ENCODE measurements at places on chromosomes 1 and 21.

GRCh38 chr1:159510229-159510541 is 25.6 kb downstream of the OR10J5 start:
- DNase-seq = no peak

GRCh38 chr1:92502247-92502646 is 15.5 kb upstream of the GFI1 start:
- no peak for DNase-seq

GRCh38 chr1:78715181-78715661 is 65.6 kb downstream of the IFI44 start:
- DNase-seq = no peak

GRCh38 chr1:193406901-193407300 is 220.5 kb upstream of the B3GALT2 start:
- DNase-seq = no peak

GRCh38 chr1:67690411-67690810 is 5.4 kb downstream of the GADD45A start:
- no peak for DNase-seq

DNA sequence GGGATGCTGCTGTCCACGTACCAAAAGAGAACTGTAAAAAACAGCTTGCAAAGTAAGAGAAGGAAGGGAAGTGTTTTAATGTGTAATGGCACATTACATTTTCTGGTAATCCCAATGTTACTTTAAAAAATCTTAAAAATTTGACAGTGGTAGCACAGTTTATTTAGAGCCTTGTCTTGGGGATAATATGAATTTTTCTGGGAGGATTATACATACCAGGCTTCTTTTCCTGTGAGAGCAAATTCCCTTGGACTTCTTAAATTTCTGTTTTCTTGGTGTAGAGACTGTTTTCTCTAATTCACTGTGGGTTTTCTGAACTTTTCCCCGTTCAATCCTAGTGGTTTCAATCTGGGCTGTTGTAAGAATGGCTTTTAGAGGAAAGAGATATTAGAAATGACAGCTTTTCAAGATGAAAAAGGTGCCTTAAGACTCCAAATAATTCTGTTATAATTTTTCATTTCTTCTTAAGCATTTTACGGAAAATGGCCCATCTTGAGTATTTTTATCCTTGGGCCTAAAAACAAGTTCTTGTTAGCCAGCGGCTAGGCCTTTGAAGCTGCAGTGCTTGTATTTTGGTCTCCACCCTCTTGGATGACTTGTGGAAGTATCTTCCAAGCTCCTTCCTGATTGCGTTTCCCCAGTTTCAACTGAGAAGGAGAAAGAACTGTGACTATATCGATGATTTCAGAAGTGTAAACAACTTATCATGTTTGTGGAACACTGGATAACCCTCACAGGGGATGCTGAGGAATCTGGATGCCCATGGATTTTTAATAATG is 70.0 kb downstream of the LEPR start:
- DNase-seq = no peak

DNA sequence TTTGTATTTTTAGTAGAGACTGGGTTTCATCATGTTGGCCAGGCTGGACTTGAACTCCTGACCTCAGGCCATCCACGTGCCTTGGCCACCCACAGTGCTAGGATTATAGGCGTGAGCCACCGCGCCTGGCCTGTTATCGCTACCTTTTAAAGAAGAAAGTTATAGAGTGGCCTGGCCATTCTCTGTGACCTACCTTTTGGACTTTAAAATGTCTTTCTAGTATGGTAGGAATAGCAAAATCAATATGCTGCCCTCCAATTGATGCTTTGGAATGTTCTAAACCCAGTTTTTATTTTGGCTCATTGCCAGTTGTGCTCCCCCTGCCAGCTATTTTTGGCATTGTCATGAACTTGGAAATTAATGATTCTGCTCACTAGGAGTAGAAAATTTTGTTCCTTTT is 19.9 kb downstream of the HIPK1 start:
- no peak for DNase-seq

- no peak for DNase-seq
Observed at GRCh38 chr1:86778569-86779239, 74.3 kb downstream of the SH3GLB1 start.

GRCh38 chr1:243499711-243500110 is 243.9 kb downstream of the SDCCAG8 start:
- no peak for DNase-seq

DNA sequence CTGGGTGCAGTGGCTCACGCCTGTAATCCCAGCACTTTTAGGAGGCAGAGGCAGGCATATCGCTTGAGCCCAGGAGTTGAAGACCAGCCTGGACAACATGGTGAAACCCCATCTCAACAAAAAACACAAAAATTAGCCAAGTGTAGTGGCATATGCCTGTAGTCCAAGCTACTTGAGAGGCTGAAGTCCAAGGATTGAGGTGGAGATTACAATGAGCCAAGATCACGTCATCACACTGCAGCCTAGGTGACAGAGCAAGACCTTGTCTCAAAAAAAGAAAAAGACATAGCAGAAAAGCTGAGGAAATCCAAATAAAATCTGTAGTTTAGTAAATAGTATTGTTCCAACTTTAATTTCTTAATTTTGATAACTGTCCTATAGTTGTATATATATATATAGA is 11.5 kb upstream of the ASH1L start:
- no peak for DNase-seq

- DNase-seq = no peak
Observed at GRCh38 chr1:14946011-14946359, 207.6 kb upstream of the TMEM51 start.

DNA sequence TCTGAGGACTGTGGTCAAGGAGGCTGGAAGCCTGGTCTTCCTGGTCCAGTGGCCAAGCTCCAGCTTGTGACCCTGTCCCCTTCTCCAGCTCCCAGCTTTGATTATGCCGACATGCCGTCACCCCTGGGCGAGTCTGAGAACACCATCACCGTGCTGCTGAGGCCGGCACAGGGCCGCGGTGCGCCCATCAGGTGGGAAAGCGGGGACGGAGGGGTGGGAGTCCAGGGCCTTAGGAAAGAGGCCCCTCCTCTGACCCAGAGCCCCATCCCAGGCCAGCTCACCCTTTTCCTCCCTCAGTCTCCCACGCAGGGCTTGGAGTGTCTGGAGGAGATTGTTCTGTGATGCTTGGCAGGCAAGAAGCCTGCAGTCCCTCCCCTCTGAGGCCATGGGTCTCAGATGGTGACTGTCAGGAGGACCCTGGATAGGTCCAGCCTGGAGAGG is 43.6 kb downstream of the PTPRU start:
- no peak for DNase-seq

DNA sequence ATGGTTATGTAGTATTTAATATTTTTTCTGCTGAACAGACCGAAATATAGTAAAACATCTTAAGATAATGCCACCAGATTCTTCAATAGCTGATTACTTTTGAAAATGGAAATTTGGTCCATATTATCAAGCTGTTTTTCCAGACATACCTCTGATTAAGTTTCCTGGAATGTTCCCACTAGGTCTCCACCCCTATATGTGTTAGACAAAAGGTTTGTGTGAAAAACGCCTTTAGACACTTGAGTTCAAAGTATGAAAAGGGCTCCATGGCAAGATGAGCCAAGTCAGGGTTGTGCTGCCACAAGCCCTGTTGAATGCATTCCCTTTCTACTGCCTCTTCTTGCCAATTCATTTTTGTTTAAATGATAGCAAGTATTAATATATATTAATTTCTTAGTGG is 52.7 kb downstream of the ZBTB17 start:
- no peak for DNase-seq

DNA sequence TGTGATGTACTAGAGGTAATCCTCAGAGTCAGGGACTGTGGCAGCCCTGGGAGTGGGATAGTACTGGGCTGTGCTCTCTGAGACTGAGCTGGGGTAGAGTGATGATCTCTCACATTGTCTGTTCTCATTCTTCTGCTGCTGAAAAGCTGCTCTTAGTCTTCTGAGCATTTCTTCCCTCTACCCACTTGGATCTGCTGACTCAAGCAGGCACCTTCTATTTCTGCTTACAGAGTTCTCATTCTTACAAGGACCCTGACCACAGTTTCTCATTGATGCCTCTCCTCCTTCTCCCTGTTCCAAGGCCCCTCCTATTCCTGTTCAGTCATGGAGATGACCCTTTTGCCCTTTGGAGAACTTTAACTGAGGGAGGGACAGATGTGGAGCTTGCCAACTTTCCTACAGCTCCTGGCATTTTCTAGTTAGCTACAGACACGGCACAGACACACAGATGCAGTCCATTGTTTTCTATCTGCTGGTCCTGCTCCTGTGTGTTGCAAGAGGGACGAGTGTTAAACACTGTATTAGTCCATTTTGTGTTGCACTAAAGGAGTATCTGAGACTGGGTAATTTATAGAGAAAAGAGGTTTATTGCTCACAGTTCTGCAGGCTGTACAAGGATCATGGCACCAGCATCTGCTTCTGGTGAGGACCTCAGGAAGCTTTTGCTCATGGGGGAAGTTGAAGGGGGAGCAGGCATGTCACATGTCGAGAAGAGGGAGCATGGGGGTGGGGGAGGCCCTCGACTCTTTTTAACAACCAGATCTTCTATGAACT is 12.3 kb downstream of the MAPKAPK2 start:
- DNase-seq = no peak

GRCh38 chr1:45014321-45015028 is 2.4 kb downstream of the UROD start:
- DNase-seq = peak; percentile 54

- no peak for DNase-seq
Observed at GRCh38 chr1:13540866-13541265, 27.1 kb upstream of the LRRC38 start.

GRCh38 chr1:180219776-180220175 is 10.3 kb upstream of the LHX4 start:
- no peak for DNase-seq

DNA sequence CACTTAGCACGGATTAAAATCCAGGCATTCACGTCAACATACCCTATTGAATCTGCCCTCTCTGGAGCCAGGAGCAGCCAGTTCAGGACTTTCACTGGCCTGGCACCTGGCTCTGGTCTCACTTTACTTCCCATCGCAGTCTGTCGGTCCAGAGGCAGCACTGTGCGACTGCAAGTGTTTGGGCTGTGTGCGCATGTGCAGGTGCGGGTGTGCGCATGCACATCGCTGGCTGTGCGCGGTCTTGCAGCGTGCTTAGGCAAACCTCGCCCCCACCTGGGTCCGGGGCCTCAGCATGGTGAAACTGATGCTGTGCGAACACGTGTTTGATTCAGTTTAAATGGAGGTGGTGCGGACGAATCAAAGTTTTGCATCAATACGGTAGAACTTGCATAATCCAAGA is 38.0 kb downstream of the ATF3 start:
- DNase-seq = no peak

DNA sequence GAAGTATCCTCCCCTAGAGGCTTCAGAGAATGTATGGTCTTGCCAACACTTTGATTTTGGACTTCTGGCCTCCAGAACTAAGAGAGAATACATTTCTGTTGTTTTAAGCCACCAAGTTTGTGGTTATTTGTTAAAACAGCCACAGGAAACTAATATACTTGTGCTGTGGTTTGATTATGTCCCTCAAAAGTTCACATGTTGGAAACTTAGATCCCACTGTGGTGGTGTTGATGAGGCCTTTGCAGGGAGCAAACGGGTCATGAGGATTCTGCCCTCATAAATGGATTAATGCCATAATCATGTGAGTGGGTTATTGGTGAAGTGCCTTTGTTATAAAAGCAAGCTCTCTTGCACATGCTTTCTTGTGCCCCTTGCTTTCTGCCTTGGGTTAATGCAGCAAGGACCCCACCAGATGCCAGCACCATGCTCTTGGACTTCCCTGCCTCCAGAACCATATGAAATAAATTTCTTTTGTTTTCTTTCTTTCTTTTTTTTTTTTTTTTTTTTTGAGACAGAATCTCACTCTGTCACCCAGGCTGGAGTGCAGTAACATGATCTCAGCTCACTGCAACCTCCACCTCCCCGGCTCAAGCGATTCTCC is 157.3 kb downstream of the CLIC6 start:
- DNase-seq = no peak

- DNase-seq = no peak
Observed at GRCh38 chr1:119664067-119664466, 16.0 kb upstream of the ZNF697 start.

DNA sequence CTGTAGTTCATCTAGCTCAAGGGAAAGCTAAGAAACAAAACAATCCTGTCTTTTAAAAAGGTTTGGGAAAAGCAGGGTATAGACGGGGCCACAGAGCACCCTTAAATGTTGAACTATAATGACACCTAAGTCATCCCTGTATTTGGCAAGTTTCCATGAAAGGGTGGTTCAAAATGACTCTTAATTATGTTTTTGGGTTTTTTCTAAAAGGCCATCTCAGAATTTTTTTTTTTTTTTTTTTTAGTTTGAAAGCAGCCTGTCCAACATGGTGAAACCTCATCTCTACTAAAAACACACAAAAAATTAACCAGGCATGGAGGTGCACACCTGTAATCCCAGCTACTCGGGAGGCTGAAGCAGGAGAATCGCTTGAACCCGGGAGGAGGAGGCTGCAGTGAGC is 22.2 kb downstream of the TOMM20 start:
- no peak for DNase-seq

GRCh38 chr1:174258148-174258550 is 98.8 kb downstream of the RABGAP1L start:
- no peak for DNase-seq

DNA sequence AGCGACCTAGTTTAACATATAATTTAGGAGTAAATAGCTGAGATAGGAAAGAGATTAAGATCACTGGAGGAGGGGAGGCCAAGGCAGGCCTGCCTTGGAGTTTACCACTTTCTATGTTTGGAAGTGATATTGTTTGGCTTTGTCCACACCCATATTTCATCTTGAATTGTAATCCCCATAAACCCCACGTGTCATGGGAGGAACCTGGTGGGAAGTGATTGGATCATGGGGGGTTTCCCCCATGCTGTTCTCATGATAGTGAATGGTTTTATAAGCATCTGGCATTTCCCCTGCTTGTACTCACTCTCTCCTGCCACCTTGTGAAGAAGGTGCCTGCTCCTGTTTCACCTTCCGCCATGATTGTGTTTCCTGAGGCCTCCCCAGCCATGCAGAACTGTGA is 58.3 kb upstream of the ARTN start:
- no peak for DNase-seq

- DNase-seq = no peak
Observed at GRCh38 chr1:184641894-184642293, 112.8 kb downstream of the EDEM3 start.

- no peak for DNase-seq
Observed at GRCh38 chr1:84401156-84401555, 2.9 kb downstream of the DNASE2B start.

Data from stimulated activated CD4-positive, alpha-beta T cell treated with anti-CD3 and anti-CD28 coated beads, Interleukin-15, amount 100 ng/mL, for 1 hour (primary cell).